Activated CD8-positive, alpha-beta memory T cell treated with anti-CD3 and anti-CD28 coated beads, Interleukin-2, amount 50 U/mL, for 48 hours (primary cell): ENCODE measurements at places on chromosomes 7 and 10.

- no peak for DNase-seq
Observed at GRCh38 chr10:85858776-85859515, 507.6 kb downstream of the GRID1 start.

- DNase-seq = no peak
Observed at GRCh38 chr7:70047891-70048448, 449.7 kb downstream of the AUTS2 start.

DNA sequence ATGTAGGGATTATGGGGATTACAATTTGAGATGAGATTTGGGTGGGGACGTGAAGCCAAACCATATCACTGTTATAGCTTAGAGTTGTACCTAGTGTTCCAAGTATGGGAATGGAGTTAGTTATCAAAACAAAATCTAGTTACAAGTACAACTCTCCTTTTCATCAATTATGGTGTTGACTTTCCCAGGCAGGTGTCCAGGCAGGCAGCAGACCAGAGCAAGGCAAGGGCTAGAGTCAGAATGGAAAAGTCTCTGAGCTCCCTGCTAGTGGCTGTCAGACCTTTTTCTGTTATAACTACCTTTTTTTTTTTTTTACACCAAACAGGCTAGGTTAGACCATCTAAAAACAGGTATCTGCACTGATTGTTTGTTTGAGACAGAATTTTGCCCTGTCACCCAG lies 29.2 kb downstream of the PTER start:
- no peak for DNase-seq

- no peak for DNase-seq
Observed at GRCh38 chr10:72692994-72693781, 1.2 kb downstream of the MCU start.

DNA sequence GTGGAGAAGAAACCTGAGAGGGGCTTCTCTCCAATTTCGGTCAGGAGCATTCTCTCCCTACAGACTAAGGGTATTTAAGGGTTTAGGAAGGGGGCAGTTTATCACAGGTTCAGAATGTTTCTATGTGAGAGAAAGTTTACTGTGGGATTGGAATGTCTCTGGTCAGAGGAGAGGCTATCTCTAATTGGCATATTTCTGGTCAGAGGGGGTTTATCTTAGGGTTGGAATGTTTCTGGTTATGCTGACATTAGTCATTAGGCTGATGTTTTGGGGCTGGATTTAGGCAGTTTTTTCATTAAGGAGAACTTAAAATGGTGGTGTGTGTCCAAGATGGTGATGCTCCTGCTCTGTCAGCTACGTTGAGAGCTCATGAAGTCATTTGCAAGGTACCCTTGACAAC lies 758.0 kb downstream of the TYW1 start:
- no peak for DNase-seq

DNA sequence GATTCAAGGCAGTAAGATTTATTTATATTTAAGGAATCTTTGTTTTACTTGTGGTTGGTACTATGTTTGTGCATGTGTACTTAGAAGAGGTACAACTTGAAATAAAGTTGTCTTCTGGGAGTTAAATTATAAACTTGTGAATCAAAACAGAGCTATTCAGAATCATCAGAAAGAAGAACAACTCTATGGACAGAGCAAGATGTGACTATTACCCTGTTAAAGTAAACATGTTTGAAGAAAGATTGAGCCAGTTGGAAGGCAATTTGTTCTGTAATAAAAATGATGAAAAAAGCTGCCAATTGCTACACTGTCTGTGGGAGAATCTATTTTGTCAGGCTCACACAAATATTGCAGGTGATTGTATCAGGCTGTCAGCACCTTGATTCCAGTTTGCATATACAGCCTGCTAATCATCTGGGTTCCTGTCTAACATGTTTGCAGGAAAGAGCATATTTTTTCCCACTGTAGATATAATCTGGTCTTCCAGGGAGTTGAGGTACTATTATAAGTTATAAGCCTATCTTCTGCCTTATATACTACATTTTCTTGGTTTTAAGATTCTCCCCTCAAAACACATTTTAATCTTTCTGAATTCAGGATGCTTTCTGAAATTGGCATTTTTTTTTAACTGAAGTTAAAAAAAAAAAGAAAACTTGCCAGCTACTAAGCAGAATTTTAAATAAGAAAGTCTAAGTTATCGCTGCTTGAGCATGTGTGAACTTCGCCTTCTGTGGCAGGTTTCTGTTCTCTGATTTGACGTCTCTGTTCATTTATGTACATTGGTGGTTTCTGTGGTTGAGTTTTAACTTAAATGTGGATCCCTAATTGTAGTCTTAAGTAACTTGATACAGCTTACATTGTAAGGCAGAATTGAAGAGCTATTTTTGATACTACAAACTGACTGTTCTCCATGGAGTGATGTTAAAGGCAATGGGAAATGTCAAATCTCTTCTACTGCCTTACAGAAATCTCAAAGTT lies 46.0 kb downstream of the ZNRF2 start:
- no peak for DNase-seq

DNA sequence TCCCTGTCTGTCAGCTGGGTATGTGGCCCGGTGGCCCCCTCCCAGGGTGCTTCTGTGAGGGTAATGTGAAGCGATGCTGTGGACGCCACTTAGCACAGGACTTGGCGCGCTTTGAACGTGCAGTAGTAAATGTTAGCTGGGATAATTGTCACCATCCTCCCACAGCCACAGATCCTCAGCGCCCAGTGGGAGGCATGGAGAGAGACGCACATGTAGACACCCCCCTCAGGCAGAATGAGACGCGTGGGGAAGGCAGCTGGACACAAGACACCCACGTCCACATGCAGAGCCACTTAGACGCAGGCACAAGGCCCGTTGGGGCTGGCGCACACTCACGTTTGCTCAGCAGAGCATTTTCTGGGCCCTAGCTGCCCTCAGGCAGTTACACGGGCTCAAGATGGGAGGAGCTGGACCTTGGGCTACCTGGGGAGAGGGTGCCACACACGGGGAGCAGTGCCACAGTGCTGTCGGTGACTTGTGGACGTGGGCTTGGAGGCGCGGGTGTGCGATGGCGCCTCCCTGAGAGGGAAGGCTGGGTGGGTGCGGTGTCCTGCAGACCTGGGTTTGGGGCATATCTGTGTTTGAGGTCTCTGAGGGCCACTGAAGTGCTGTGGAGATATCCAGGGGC lies 26.4 kb downstream of the ADCYAP1R1 start:
- DNase-seq = no peak
